Breast epithelium (tissue), 4 donors: ENCODE measurements at places on chromosomes 5 and 9.

DNA sequence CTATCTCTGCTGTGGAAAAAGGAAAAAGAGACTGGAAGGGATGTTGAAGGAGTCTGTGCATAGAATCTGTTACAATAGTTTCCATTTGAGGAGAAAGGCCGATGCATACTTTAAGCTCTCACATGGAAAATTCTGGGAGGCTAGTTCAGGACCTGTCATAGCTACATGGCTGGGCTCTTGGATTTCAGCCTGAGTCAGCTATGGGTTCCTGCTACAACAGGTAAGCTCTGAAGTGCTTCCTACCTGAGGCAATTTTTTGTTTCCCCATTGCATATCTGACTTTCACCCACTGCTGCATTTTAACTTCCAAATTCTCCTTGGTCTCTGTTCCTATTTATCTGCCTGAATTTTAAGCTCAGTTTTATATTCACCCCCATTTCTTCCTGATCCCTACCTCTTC lies 310.7 kb downstream of the RAB3C start:
- no peak for DNase-seq
- H3K4me3 ChIP-seq, result no peak overlapping the region
- no peaks in the 10 kb centered on the region for H3K4me1 ChIP-seq
- H3K27me3 ChIP-seq, result no peaks in the 10 kb centered on the region

- DNase-seq, result no peak
- H3K4me1 ChIP-seq, result peaks cover 4% of the 10 kb centered on the region
- no peaks in the 10 kb centered on the region for H3K27me3 ChIP-seq
- no peaks in the 10 kb centered on the region for H3K36me3 ChIP-seq
- no peak overlapping the region for H3K4me3 ChIP-seq
- no peak overlapping the region for H3K27ac ChIP-seq
Measured at GRCh38 chr9:127140842-127141675, 18.6 kb upstream of the ANGPTL2 start.

DNA sequence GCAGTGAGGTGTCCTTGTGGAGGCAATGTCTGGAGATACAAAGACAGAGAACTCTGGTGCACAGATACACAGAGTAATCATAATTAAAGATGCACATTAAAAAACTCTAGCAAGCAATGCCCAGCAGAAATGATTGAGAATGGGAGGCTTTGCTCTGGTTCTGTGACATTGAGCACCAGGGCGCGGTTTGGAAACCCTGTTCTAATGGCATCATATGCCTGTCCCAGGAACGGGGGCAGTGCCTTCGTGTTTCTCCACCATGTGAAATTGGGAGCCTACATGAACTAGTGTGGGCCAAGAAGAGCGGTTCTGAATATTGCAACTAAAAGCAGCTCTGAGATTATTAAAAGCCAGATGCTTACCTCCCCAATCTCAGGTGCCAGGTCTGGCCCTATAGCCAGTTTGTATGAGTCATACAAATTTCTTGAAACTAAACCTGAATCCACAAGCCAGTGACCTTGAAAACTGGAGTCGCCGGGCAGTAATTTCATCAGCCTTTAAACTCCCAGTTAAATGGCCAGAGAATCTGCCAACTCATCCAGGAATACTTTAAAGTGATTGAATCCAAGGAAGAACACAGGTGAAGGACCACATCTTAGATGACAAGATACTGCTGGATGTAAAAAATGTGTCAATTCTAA lies 22.2 kb upstream of the CTSL start:
- H3K4me1 ChIP-seq, result no peaks in the 10 kb centered on the region
- H3K27ac ChIP-seq, result no peak overlapping the region
- DNase-seq, result no peak

DNA sequence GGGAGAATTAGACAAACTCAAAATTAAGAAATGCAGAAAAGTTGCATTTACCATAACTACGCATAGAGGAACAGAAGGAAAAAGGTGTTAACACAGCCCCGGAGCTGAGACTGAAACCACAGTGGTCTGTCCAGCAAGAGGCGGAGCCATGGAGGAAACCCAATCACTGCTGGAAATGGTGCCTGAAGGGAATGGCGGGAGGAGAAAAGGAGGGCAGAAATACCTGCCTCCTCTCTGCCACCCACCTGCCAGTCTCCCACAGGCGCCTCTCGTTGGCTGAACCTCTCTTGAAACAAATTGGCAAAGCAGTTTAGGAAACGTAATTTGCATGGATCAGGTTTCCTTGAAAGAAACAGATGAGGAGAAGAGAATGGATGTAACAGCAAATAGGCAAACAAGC lies 9.7 kb upstream of the PRKACG start:
- H3K36me3 ChIP-seq, result no peaks in the 10 kb centered on the region
- no peaks in the 10 kb centered on the region for H3K27me3 ChIP-seq
- no peaks in the 10 kb centered on the region for H3K4me1 ChIP-seq
- H3K4me3 ChIP-seq, result peak overlapping the region; percentile 48
- DNase-seq, result no peak

DNA sequence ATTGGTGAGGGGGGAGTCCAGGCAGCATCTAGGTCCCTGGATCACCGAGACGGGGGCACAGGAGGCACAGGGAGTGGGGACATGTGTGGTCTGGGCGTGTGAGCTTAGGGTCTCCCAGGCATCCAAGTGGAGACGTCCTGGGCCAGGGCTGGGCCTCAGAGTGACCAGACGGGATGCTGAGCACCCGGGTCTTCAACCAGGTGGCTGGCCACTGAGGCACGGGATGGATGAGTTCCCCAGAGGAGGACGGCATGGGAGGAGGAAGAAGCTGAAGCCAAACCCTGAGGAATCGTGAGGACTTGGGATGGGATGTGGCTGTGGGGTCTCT lies 88.0 kb downstream of the LMX1B start:
- no peaks in the 10 kb centered on the region for H3K36me3 ChIP-seq
- no peak overlapping the region for H3K4me3 ChIP-seq
- peaks cover 4% of the 10 kb centered on the region for H3K4me1 ChIP-seq
- no peak for DNase-seq

GRCh38 chr5:75632321-75632720 lies 21.1 kb downstream of the ANKDD1B start:
- H3K4me3 ChIP-seq, result no peak overlapping the region
- DNase-seq, result no peak
- no peaks in the 10 kb centered on the region for H3K4me1 ChIP-seq
- no peaks in the 10 kb centered on the region for H3K27me3 ChIP-seq
- H3K27ac ChIP-seq, result no peak overlapping the region

DNA sequence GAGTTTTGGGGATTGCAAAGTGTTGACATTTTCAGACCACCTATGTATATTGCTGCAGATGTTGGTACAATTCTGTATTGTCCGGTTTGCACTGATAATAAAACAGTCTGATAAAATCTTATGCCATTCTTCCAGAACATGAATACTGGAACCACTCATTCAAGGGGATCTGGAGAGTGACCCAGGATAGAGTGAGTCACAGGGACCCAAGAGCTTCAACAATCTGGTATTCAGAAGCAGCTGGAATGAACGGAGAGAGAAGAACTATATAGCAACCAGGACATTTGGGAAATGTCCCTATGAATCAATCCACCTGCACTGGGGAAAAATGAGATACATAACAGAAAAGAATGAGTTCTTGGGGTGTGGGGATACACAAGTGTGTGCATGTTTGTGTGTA lies 73.3 kb downstream of the SH3TC2 start:
- no peaks in the 10 kb centered on the region for H3K27me3 ChIP-seq
- no peak overlapping the region for H3K27ac ChIP-seq
- no peaks in the 10 kb centered on the region for H3K4me1 ChIP-seq
- DNase-seq, result no peak

DNA sequence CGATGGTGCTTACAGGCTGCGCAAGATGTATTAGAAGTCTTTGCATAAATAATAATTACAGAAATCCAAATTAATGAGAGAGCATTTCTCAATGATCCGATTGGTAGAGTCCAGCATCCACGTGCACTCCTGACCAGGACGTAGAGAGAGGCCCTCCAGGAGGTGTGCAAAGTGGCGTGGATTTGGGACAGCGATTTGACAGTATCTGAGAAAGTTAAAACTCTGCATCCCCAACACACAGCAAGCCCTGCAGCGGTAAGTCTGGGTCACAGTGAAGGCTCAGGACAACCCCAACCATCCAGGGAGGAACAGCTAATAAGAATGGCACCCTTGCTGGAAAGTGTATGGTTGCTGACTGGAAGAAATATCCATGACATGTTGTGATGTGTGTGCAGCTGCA lies 180.2 kb downstream of the AUH start:
- no peaks in the 10 kb centered on the region for H3K27me3 ChIP-seq
- H3K36me3 ChIP-seq, result no peaks in the 10 kb centered on the region
- no peaks in the 10 kb centered on the region for H3K4me1 ChIP-seq
- no peak for DNase-seq

GRCh38 chr5:37166197-37166596 lies 83.0 kb downstream of the CPLANE1 start:
- H3K27me3 ChIP-seq, result no peaks in the 10 kb centered on the region
- no peak overlapping the region for H3K4me3 ChIP-seq
- no peak overlapping the region for H3K27ac ChIP-seq
- H3K4me1 ChIP-seq, result no peaks in the 10 kb centered on the region

GRCh38 chr9:134852906-134853654 lies 27.5 kb upstream of the FCN2 start:
- no peaks in the 10 kb centered on the region for H3K4me1 ChIP-seq
- H3K27ac ChIP-seq, result no peak overlapping the region
- no peak overlapping the region for H3K4me3 ChIP-seq
- no peak for DNase-seq
- H3K27me3 ChIP-seq, result peaks cover 3% of the 10 kb centered on the region
